ENCODE measurements at places on chromosomes 4 and X.

- DNase-seq: no peak
These were observed 91.7 kb upstream of the HPF1 start for GRCh38 chr4:169849456-169849855.

DNA sequence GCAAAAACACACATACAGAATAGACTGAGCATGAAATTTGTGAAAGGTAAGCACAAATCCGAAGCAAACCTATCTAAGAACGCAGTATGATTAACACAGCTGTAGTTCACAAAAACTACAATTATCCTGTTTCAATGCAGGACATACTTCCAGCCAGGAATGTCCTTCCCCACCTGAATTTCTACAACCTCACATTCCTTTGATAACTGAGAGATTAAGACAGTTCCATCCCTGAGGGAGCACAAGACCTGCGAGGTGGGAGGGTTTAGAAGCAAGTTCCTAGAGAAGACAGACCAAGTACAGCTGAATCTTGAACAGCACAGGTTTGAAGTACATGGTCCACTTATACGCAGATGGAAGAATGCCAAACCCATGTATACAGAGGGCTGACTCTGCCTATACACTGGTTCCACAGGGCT lies 10.6 kb downstream of the ABCG2 start:
- DNase-seq: no peak

- DNase-seq: no peak
These were observed 333.1 kb downstream of the IL1RAPL1 start for GRCh38 chrX:28920153-28920943.

- peak; percentile 34 for DNase-seq
These were observed at the start of gene SORCS2 for GRCh38 chr4:7192252-7193029. TSS of gene SORCS2 (plus strand) at chr4:7192538.

DNA sequence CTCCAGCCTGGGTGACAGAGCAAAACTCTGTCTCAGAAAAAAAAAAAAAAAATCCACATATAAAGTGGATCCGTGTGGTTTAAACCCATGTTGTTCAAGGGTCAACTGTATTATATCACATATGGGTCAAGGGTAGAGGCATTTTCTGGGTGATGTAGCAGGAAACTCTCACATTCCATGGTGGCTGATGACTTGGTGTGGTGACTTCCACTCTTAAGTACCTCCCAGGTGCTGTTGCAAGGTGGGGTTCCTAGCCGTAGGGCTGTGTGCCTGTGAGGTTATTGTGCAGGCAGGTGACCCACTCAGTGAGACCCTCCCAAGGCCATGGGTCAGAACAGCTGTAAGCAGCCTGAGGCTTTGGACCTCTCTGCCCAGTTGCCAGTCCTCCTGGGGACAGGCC lies 17.0 kb downstream of the ELF4 start:
- DNase-seq: no peak

GRCh38 chrX:101057093-101057714 lies 5.3 kb upstream of the TRMT2B start:
- DNase-seq: no peak

DNA sequence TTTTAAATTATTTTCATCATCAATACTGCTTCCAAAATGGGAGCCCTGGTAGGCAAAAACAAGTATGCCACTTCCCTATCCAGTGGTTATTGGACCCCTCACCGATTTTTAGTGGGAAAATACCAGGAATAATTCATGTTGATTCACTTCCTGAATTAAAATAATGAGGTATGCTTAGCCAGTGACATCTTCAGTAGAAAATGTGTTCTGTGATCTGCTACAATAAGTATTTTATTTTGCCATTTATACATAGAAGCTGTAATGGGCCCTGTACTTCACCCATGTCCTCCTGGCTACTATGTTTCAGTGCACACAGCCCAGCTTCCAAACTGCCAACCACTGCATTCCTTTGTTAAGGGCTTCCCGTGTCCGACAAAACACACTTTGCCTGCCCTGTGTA lies 41.0 kb upstream of the KLHL34 start:
- DNase-seq: no peak

- no peak for DNase-seq
These were observed 919.6 kb upstream of the DIAPH2 start for GRCh38 chrX:95764972-95765451.

DNA sequence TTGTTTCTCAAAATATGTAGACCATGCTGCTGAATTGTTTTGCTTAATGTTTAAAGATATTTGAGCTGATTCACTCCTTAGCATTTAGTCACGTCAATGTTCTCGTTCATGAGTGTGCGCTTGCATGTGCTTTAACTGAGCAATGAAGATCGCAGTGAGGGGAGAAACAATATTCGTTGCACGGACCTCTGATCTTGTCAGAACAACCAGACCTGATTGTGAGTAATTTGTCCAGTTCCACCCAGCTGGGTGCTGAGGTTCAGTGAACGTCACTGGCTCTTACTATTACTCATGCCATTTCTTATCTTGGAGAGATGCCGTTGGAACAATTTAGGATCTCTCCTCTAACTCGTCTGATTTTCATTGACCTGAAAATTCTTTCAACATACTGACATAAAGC lies 15.0 kb upstream of the PRKX start:
- DNase-seq: no peak

- DNase-seq: no peak
These were observed 170.1 kb downstream of the LARP7 start for GRCh38 chr4:112807083-112807482.

- no peak for DNase-seq
These were observed 42.2 kb downstream of the AKAP4 start for GRCh38 chrX:50158593-50158992.

DNA sequence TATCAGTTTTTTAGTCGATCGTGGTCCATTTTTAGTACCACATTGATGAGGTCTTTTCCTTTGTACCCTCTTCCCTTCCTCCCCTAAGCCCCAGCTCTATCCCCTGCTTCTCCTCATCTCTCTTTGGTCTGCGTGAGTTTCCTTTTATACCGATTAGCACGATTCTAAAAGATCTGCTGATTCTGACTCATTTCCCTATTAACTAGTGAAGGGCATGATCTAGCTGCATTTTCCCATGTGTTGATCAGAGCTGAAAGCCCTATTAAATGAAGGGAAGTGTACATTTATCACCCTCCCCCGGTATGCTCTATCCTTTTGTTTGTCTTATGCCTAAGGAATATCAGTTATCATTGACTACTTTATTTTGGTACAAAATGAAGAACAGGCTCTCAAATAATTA lies 181.7 kb upstream of the NPY2R start:
- no peak for DNase-seq

GRCh38 chr4:4339504-4340085 lies 47.3 kb upstream of the NSG1 start:
- no peak for DNase-seq

GRCh38 chrX:85851418-85851817 lies 195.9 kb downstream of the CHM start:
- no peak for DNase-seq

GRCh38 chrX:114905251-114905650 lies 112.2 kb downstream of the IL13RA2 start:
- no peak for DNase-seq

DNA sequence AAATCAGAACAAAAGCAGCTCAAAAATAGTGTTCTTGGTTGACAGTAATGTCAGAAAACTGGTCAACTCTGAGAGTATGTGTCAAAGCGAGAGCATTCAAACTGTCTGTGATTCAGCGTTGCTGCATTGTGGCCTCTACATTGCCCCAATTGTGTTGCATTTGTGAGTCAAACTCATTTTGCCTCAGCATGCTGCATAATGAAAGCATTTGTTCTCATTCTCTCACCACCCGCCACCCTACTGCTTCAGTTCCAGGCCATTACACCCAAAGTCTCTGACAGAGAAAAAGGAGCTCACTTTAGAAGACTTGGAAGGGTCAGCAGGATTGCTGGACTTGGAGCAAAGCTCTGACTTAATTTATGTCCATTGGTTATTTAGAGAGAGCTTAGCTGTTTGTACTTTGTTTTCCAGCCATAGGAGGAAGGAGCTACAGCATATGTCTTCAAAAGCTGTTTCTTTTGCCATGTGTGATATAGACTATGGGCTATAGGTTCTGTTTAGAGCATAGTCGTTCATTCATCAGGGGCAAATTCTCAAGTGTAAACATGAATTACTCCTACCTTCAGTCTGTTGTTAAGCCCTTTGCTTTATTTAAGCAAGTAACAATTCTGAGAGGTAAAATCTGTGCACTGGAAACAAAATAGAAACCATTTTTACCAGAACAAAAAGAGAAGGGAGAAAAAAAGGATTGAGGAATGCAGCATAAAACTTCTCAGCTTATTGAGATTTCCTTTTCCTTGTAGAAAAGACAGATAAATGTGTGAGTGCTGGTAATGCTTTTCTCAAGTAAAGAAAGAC lies 153.4 kb upstream of the ANK2 start:
- no peak for DNase-seq

GRCh38 chr4:135316266-135316779 lies 1114.7 kb upstream of the PABPC4L start:
- DNase-seq: no peak

GRCh38 chr4:121594796-121595526 lies 101.8 kb downstream of the ANXA5 start:
- no peak for DNase-seq

DNA sequence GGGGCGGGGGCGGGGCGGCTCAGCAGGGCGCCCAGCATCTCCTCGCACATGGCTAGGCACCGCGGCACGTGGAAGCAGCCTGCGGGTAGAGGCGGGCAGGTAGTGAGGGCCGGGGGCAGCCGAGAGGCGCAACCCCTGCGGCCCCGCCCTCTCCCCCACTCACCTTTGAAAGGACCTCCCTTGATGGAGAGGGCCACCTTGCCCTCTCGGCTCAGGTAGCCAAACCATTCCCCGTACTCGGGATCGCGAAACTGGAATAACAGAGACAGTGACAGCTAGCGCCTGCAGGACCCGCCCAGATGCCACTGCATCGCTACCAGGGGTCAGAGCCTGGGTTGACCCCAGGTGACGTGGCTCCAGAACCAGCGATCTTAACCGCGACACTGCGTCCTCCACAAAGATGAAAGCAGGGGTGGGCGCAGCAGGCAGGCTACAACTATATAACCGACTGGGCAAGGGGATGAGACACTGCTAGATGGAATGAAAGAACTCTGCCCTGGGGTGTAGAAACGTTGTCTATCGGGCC lies 552 bp upstream of the NAA10 start:
- no peak for DNase-seq

GRCh38 chrX:121671649-121672048 lies 624.2 kb downstream of the GLUD2 start:
- no peak for DNase-seq

DNA sequence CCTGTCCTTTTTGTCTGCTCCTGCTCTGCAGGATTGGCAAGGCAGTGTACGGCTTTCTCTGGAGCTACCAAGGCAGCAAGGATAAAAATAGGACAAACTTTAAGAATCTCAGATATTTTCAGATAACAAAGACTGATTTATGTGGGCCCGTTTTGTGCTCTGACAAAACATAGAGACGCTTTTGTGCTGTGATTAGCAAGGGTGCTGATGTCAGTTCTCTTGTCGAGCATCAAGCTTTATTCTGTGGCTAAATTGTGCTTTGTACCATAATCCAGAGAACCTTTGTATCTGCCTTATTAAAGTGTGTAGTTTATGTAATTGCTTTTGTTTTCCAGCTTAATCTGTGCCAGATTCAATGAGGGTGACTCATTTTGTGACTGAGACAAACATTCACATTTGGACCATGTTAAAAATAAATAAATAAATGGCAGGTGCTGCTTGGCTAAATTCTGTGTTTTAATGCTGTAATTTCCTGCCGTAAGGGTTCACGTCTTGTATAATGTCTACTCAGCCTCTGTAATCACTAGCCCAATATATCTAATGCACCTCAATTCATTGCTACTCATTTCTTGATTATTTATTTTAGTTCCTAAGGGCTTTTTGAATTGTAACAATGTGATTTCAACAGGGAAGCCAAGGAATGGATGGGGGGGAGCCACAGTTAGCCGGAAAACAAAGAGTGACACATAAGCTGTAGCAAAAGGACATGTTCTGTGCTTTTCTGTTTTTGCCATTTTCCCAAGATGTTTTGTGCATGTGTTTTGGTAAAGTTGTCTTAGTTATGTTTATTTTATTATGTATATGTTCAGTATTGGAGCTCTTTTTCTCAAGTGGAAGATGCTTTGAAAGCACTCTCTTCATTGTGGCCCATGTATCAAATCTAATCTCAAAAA lies 75.1 kb downstream of the GAB1 start:
- no peak for DNase-seq

DNA sequence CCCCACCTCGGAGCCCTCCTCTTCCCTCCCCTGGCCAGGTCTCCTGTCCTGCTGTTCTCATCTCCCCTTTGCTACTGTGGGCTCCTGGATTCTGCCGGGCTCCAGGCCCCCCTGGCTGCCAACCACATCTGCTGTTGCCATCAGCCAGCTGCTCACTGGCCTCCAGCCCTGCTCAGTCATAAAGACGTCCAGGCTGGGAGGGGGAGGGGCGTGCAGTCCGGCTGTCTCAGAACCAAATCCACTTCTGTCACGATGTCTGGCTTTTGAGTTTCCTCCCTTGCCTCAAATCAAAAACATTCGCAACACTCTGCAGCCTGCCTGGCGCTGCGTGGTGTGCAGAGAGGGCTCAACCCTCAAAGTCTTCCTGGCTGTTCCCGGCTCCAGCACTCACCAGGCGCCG lies 7.1 kb downstream of the RASL11B start:
- DNase-seq: no peak

- no peak for DNase-seq
These were observed 52.7 kb downstream of the COX7B2 start for GRCh38 chr4:46856333-46856732.

GRCh38 chrX:31301203-31301602 lies 229.4 kb upstream of the FTHL17 start:
- no peak for DNase-seq

GRCh38 chrX:133527415-133527814 lies 112.1 kb upstream of the GPC4 start:
- no peak for DNase-seq

DNA sequence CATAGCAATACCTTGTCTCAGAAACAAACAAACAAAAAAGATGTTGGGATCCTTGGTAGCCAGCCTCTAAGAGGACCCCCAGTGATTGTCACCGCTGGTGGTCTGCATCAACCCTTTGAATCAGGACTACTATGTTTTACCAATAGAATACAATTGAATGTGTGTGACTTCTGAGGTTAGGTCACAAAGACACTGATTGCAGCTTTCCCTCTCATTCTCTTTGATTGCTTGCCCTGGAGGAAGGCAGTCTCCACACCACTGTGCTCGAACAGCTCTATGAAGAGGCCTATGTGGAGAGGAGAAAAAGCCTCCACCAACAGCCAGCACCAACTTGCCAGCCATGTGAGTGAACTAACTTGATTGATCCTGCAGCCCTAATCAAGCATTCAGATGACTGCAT lies 2.8 kb upstream of the SMIM14 start:
- no peak for DNase-seq

GRCh38 chr4:10013722-10014121 lies 7.6 kb downstream of the SLC2A9 start:
- DNase-seq: no peak

DNA sequence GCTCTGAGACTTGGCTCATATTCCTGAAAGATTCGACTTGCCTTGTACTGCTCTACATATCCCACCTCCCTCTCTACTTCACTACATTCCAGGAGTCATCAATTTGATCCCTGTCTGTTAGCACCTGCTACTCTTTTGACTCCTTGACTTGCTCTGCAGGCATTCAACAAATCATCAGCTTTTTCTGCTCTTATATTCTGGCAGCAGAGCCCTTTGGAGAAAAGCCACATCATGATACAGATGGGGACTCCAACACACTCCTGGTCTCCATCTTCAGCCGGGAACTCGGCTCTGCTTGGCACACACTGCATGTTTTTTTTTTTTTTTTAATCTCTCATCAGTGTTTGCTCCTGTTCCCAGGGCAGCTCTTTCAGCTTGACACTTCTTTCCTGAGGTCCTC lies 293.2 kb upstream of the LCORL start:
- no peak for DNase-seq
